ENCODE measurements at places on chromosomes 4 and X.

- no peak for DNase-seq
These were observed 8.4 kb upstream of the LAMP2 start for GRCh38 chrX:120477453-120477852.

GRCh38 chrX:30224536-30224935, 5.9 kb upstream of the MAGEB3 start:
- no peak for DNase-seq

- peak; percentile 28 for DNase-seq
These were observed 2.1 kb downstream of the GPR101 start for GRCh38 chrX:137031517-137032340.

DNA sequence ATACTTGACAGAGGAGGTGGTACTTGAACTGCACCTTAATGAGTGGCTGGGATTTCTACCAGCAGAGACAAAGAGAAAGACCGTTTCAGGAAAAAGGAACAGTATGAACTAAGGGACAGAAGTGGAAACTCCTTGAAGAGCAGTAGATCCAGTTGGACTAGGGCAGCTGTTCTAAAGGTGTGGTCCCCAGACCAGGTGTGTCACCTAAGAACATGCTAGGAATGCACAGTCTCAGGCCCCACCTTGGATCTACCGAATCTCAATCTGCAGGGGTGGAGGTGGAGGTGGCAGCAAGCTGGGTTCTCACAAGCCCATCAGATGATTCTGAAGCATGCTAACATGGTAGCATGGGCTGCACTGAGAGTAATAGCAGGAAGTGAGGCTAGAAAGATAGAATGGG, 22.3 kb downstream of the DAPP1 start:
- DNase-seq = no peak

DNA sequence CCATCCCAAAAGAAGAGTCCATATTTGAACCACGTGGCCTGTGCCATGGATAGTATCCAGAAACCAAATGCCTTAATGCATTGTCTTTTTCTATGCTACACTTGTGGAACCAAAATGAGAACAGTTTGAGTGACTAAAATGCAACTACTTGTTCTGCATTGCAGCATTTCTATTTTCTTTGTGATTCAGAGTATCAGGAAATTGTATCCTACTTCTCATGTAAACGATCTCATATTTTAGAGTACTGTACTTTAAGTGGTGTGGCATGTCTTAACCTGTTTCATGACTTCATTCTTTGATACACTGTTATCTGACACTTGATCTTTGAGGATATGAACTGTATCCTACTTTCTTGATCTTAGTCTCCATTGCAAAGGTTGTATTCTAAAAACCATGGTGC, 167.2 kb upstream of the WDR1 start:
- DNase-seq = no peak

DNA sequence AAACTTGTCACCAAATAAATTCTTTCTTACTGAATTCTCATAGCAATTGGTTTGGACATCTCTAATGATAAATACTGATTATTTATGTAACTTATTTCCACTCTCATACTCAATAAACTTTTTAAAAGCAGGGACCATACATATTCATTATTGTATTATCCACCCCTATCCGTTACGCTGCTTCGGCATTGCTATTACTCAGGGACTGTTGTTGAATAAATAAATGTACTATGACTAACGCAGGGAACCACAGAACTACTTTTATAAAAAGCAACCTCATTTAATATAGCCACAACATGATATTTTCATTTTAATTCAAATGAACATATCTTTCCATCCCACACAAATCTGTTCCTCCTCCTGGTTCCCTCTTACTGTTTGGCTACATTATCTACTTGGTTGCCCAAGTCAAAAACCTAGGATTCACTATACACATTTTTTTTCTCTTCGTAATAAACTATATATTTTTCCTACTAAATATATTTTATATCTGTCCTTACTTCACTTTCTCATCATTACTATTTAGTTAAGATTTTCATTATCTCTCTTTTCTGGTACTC, 14.9 kb upstream of the ANKRD50 start:
- DNase-seq = no peak
